ENCODE measurements at places on chromosomes 4 and X. TPM values are rescaled to one million over a fixed set of nuclear protein-coding genes. Genes with fewer than 3 reads are reported as not detected.

Gene FNIP2
- 4.2 TPM for total RNA-seq

Gene SCD5
- total RNA-seq, result 6.6 TPM

Gene RHOH
- 0.16 TPM for total RNA-seq

Gene GAGE12J
- total RNA-seq, result not detected

Gene NKX6-1
- 0.58 TPM for total RNA-seq

Gene CT45A1
- total RNA-seq, result not detected

Gene SRPX2
- total RNA-seq, result 2.4 TPM

Gene C4orf50
- not detected for total RNA-seq

Gene HAUS3
- total RNA-seq, result 7.8 TPM

Gene BEND2
- total RNA-seq, result not detected

Gene CT45A2
- not detected for total RNA-seq

Gene SLC6A14
- not detected for total RNA-seq

Gene CXCR3
- total RNA-seq, result 0.16 TPM

Gene NR3C2
- total RNA-seq, result not detected

Gene L1CAM
- 22.5 TPM for total RNA-seq

Gene TBL1X
- total RNA-seq, result 11.1 TPM

Gene ZNF711
- 0.78 TPM for total RNA-seq

Gene DMRTC1
- total RNA-seq, result not detected

Gene GPR78
- 0.17 TPM for total RNA-seq

Gene GPR143
- total RNA-seq, result 0.12 TPM

Gene SHISA3
- total RNA-seq, result not detected
